Testis (tissue), 5 donors: ENCODE measurements at places on chromosomes 6 and 20. TPM values are rescaled to one million over a fixed set of nuclear protein-coding genes. Genes with fewer than 3 reads are reported as not detected.

GRCh38 chr20:22574545-22575086, 9.8 kb downstream of the FOXA2 start:
- no peak overlapping the region for H3K27ac ChIP-seq
- no peak overlapping the region for H3K4me3 ChIP-seq
- H3K27me3 ChIP-seq = no peaks in the 10 kb centered on the region
- H3K36me3 ChIP-seq = no peaks in the 10 kb centered on the region
- H3K4me1 ChIP-seq = peaks cover 4% of the 10 kb centered on the region

DNA sequence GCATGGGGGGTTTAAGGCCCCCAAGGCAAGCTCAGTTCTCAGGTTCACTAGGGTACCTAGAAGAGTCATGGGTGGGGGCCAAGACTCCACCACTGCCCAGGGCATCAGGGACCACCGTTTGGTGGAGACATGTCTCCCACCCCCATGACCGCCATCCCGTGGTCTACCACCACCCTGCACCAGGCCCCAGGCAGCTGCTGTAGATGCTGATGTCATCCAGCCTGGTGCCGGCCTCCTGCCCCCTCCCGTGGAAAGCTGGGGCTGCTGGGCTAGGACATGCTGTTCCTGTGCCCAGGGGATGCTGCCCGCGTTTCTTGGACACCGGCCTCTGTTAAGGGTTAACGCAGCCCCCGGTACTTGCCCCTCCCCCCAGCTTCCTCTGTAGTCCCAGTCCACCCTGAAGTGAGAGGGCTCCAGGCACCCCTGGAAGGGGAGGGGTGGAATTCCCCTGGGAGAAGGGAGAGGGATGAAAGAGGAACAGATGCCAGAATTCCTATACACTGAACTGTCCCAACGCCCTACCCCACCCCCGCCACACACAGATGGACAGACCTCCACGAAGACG, 587 bp downstream of the IP6K3 start:
- no peak overlapping the region for H3K4me3 ChIP-seq
- no peaks in the 10 kb centered on the region for H3K27me3 ChIP-seq
- H3K4me1 ChIP-seq = peaks cover 9% of the 10 kb centered on the region
- no peaks in the 10 kb centered on the region for H3K36me3 ChIP-seq
- DNase-seq = no peak
- no peak overlapping the region for H3K27ac ChIP-seq

Gene SLPI
- total RNA-seq = 8.2 TPM

Gene CD93
- 9.4 TPM for total RNA-seq

Gene RAET1L
- 0.43 TPM for total RNA-seq
